T-helper 2 cell treated with Interferon-gamma antibody and Interleukin-4, amounts not matched to agents 5 μg/mL and 100 μg/mL, for 36 hours (primary cell): ENCODE measurements at places on chromosomes 1 and 21.
A peak's percentile ranks its signal among the peaks of the same experiment; 100 is the strongest.

DNA sequence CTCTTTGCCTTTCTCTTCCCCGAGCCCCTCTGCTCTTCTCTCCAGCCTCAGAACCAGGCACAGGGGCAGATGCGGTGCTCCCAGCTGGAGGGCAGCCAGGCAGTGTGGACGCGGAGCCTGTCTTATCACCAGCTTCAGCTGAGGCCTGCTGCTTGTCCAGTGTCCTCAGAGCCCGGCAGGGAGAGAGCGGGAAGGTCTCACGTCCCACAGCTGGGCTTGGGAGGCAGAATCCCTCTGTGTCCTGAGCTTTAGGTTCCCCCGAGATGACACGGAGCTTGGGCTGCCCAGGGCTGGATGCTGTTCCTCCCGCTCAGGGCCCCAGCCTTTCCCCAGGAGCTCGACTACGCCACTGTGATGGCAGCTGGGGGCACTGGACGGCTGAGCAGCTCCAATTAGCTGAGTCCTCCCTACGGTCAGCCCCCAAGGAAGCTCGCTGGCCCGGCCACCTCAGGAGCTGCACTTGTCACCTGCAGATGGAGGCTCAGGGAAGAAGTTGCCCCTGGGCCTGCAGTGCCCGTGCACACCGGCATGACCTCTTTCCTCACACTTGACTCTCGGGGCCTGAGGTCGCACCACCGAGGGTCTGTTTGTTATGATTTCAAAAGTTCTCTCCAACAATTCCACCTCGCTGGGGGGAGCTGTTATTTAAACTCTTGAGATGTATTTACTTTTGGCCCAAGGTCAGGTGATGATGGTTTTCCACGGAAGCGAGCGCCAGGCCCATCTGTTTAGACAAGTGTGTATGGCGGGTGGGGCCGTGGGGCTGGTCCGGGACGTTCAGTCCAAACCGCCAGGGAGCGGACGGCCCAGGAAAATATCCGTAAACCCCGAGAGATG, 127.3 kb downstream of the SIK1 start:
- DNase-seq = no peak

- DNase-seq = no peak
These were observed 664.4 kb downstream of the MATN1 start for GRCh38 chr1:30058970-30059369.

- DNase-seq = no peak
These were observed 23.2 kb upstream of the PTTG1IP start for GRCh38 chr21:44896561-44897286.

- peak; percentile 39 for DNase-seq
These were observed 171.1 kb upstream of the FGGY start for GRCh38 chr1:59125676-59126320.

- no peak for DNase-seq
These were observed 2.4 kb upstream of the KISS1 start for GRCh38 chr1:204198348-204199340.

- DNase-seq = peak; percentile 48
These were observed 829 bp downstream of the PEA15 start for GRCh38 chr1:160206036-160206389.
